Endothelial cell of coronary artery (primary cell): ENCODE measurements at places on chromosomes 2 and 18. TPM values are rescaled to one million over a fixed set of nuclear protein-coding genes. Genes with fewer than 3 reads are reported as not detected.

Gene MEIS1
- total RNA-seq = 10.5 and 13.6 TPM in 2 replicates

Gene ACMSD
- not detected in 2 replicates for total RNA-seq

Gene HDAC4
- total RNA-seq = 9.4 and 10.6 TPM in 2 replicates

Gene GPR55
- total RNA-seq = not detected in 2 replicates

Gene ZNF892
- total RNA-seq = 5.4 and 7.2 TPM in 2 replicates

Gene CCDC121
- total RNA-seq = 1.3 and 1.5 TPM in 2 replicates

Gene IL1F10
- not detected in 2 replicates for total RNA-seq

Gene SALL3
- total RNA-seq = not detected in 2 replicates
